ENCODE measurements at places on chromosomes 5 and 9. TPM values are rescaled to one million over a fixed set of nuclear protein-coding genes. Genes with fewer than 3 reads are reported as not detected.

CBY3 gene
- total RNA-seq: not detected

SLC6A18 gene
- total RNA-seq: not detected

- no peak for DNase-seq
Measured at GRCh38 chr9:27939186-27939585, 365.9 kb upstream of the C9orf72 start.

DNA sequence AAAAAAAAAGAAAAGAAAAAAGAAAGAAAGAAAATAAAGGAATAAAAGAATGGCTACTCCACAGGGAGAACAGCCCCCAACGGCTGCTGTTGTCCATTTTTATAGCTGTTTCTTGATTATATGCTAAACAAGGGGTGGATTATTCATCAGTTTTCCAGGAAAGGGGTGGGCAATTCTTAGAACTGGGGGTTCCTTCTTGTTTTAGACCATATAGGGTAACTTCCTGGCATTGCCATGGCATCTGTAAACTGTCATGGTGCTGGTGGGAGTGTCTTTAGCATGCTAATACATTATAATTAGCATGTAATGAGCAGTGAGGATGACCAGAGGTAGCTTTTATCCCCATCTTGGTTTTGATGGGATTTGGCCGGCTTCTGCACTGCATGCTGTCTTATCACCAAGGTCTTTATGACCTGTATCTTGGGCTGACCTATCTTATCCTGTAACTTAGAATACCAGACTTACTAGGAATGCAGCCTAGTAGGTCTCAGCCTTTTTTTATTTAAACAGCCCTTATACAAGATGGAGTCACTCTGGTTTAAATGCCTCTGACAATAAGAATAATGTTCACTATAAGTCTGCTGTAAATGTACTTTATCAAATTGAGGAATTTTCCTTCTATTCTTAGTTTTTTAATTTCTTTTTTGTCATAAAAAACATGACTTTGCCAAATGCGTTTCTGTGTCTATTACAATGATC lies 28.6 kb downstream of the TRIM7 start:
- DNase-seq: no peak

GRCh38 chr9:126490871-126491567 lies 122.7 kb upstream of the LMX1B start:
- peak; percentile 52 for DNase-seq

CFAP157 gene
- total RNA-seq: under 0.01 TPM

GRCh38 chr5:8831251-8831650 lies 714.6 kb downstream of the SEMA5A start:
- no peak for DNase-seq

ENDOG gene
- 29.5 TPM for total RNA-seq

DNA sequence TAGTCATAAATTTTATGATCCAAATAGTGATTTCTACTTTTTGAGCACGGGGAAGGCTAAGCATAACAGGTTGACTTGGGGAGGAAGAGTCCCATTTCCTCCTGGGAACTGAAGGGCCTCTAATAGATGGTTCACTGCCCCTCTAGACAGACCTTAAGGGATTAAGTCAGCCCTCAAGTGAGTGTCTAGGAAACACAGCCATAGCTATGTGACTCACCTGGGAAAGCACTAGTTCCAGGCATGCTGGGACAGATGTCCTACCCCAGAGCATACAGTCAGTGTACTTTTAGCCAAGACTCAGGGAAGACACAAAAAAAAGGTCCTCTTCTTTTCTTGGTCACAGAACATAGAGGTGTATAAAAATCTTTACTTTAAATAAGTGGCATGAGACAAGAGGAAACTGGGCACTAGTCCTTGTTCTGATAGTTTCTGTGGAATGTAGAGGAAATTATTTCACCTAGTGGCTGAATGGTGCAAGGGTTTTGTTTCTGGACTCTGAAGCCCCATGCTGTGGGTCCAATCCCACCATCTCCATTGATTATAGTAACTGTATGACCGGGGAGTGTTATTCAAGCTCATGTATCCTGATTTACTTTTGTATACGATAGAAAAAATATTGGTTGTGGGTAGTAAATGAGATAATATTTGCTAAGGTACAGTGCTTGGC lies 86.0 kb downstream of the NREP start:
- no peak for DNase-seq

GRCh38 chr5:172870291-172870714 lies 36.3 kb downstream of the ERGIC1 start:
- DNase-seq: peak; percentile 96

DNA sequence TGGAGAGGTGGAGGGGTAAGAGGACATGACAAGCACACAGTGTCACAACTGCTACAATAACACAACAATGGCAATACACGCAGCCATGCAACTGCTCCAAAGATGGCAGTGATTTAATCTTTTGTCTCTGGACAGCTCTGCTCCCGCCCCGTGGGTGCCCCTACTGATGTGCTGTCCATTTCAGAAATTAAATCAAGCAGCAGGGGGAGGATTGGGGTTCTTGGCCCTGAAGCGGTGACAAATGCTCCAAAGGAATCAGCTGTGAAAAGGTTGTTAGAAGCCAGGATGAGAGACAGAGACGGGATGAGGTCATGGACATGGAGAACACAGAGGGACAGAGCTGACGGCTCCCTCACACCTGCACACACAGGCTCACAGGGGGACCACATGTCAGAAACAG lies 22.6 kb downstream of the CNTFR start:
- DNase-seq: no peak

DNA sequence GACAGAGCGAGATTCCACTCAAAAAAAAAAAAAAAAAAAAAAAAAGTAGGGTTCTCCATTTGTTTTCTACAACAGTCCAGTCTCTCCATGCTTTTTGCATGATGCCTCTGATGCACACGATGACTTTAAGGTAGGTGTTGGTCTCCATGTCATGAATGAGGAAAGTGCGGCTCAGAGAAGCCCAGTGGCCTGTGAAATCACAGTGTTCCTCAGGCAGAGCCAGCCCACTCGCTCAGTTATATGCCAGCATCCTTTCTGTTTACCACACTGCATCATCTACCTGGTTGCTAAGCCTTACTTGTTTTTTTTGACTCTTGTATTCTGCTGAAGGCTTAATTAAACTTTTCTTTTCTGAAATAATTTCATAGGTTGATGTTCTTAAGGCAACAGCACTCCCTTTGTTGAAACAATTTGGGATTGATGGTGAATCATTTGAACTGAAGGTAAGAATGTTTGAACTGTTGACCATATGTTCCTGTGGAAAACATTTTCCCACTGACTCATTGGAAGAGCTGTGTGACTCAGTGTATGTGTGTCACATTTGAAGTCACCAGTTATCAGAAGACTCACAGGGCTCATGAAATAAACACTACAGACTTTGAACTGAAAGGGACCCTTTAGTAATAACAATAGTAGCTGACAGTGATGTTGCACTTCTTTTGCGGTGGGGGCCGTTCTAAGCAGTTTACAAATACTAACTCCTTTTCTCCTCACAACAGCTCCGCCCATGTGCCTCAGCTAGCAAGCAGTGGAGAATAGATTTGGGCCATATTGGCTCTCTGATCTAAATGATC lies 40.2 kb downstream of the RCL1 start:
- DNase-seq: peak; percentile 99

GRCh38 chr5:157371655-157372471 lies 88.2 kb upstream of the NIPAL4 start:
- no peak for DNase-seq

DNA sequence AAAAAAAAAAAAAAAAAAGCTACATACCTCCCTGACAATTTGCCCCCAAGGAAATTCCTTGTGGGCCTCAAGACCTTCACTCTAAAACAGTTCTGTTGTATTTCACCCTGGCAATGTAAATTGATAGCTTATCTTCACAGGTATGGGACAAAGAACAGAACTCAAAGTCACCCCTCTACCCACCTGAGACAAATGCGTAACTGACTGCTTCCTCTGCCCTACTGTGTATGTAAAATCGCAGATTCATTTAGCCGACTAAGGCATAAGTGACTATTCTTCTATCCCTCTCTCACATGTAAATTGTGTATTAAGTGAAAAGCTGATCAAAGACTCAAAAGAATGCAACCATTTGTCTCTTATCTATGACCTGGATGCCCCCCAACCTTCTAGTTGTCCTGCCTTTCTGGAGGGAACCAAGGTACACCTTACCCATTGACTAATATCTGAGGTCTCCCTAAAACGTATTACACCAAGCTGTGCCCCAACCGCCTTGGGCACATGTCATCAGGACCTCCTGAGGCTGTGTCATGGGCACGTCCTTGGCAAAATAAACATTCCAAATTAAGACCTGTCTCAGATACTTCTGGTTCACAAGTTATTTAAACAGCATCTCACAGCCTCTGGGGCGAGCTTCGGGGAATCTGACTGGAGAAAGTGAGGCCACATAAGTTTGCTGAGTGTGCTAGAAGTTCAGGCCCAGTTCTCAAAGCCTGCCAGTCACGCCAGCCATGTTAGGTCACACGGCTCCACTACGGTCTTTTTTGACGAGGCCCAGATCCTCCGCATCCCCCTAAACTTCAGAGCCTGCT lies 954 bp downstream of the TBCA start:
- no peak for DNase-seq

GRCh38 chr5:42908086-42908485 lies 96.4 kb upstream of the SELENOP start:
- DNase-seq: no peak

ADRA1B gene
- under 0.01 TPM for total RNA-seq

GRCh38 chr9:26066237-26066636 lies 388.0 kb upstream of the TUSC1 start:
- DNase-seq: no peak

DNA sequence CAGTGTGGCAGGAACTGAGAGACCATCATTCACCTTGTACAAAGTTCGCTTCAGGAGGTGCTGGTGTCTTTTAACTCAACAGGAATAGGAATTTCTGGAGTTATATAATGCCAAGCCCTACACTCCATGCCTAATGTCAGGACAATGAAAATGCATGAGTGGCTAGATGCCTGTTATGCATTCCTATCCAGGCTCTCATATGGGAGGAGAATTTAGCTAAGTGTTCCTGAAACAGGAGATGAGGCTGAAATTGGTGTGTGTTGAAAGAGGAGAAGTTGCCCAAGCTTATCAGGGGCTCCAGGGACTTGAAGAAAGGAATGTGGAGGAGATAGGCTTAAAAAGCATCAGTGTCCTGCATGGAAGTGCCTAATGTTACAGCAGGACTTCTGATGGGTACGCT lies 26.8 kb upstream of the PRUNE2 start:
- no peak for DNase-seq

DNA sequence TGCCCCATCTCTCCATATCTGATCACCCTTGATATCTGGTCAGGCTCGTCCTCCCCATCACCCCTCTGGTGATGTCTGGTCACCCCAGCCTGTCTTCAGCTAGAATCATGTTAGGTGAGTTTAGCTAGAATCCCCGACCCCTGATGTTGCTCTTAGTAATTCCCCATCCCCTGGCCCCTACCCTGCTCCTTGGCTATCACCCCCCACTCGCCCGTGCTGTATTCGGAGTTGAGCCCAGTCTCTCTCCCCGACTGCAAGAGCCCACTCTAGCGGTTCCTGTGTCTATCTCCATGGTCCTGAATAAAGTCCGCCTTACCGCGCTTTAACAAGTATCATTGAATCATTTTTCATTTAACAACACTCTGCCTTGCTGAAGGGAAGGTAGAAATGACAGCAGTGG lies 33.7 kb downstream of the ADAMTS2 start:
- no peak for DNase-seq

GRCh38 chr5:56900858-56901578 lies 8.4 kb upstream of the SETD9 start:
- DNase-seq: peak; percentile 22

DNA sequence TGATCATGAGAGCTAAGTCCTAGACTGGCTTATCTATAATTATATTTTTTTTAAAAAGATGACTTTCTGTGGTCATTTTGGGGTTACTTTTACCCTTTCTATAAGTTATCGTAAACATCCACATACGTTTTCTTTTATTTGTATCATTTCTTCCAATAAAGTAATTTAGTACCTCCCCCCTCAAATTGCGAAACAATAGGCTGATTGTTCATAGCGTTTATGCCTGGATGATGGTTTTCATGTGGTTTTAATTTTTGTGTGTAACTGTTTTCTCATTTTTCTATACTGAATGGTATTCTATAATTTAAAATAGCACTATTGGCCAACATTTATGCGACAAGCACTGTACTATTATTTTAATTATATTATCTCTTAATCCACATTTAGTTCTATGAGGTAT lies 44.5 kb downstream of the SMC5 start:
- DNase-seq: no peak

DNA sequence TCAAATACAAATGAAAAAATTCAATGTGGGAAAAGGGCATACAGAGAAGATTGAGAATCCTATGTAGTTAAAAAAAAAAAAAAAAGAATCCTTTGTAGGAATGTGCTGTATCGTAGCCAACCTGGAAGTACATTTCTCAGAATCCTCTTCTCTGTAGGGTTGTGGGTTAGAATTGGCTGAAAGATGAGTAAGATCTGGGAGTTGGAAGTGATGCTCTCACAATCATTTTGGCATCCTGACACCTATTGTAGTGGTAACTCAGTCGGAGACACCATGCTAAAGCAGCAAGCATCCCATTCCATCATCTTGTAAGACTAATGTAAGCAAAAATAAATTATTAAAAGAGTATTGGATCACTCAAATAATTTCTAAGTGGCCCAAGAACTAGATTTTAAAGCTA lies 30.6 kb downstream of the MRPL22 start:
- DNase-seq: no peak

GRCh38 chr9:32010322-32010721 lies 374.1 kb upstream of the ACO1 start:
- DNase-seq: no peak

- no peak for DNase-seq
Measured at GRCh38 chr5:1276930-1277329, 17.9 kb downstream of the TERT start.

AQP3 gene
- 0.25 TPM for total RNA-seq

DNA sequence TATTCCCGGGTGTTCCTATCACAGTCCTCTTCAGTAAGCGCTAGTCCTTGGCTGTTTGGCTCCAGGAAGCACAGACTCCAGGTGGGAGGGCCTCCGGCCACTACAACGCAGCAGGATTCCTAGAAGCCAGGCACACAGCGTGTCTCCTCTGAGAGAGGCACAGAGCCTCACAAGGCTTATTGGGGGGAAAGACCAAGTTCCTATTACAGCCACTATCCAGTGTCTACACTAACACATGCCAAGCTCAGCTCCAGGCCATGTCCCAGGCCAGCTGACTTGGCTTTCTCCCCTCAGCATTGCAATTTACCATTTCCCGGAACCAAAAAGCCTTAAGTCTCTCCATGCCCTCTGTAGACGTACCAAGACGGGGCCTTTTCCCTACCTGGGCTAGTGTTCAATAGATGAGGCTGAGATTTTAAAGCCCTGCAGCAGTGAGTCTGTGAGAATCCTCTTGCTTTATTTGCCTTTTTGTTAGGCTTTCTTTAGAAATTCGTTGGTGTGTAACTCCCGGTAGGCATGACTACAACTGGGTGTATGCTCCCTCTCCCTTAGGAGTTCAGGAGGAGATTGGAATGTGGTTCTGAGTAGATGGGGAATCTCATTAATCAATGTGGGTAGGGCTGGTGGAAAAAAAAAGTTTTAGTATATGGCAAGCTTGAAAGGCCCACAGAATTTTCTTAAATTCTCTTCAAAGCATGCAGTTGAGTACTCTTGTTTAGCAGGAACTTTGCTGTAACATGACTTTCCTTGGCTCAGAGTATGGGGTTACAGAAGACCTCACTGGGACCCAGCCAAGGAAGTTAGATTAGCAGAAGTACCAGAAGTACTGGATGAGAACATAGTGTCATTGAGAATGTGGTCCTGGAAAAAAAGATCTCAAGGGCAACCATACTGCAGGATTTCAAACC lies 84.3 kb upstream of the SLC1A3 start:
- no peak for DNase-seq
